ENCODE measurements at places on chromosomes 13 and 19.
A peak's percentile ranks its signal among the peaks of the same experiment; 100 is the strongest.

GRCh38 chr19:34678085-34678412, 571 bp downstream of the ZNF302 start:
- no peak for ATAC-seq

GRCh38 chr19:10780368-10780767, 55.6 kb downstream of the TMED1 start:
- no peak for ATAC-seq

- peak; percentile 64 for ATAC-seq
Measured at GRCh38 chr19:294946-295686, 3.9 kb upstream of the PLPP2 start.

DNA sequence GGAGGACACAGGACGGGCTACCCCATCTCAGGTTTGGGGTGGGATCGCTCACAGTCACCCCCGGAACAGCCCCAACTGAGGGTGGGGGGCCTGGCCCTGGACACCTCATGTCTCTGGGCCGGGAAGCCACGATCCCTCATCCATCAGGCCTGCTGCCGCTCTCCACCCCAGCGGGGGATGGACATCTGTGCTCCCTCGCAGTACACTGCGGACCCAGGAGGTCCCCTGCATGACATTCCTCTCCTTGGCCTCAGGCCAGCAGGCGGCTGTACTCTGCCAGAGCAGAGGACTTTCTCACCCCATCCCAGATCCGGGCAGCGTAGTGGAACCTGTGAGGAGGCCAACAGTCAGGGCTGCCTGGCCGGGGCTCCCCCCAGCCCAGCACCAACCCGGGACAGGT, 15.5 kb downstream of the IRGC start:
- ATAC-seq = no peak

GRCh38 chr19:45474606-45475521, 7.1 kb downstream of the FOSB start:
- ATAC-seq = no peak
